Left lung (tissue), 14 donors: ENCODE measurements at places on chromosomes 12 and 14. TPM values are rescaled to one million over a fixed set of nuclear protein-coding genes. Genes with fewer than 3 reads are reported as not detected.

DNA sequence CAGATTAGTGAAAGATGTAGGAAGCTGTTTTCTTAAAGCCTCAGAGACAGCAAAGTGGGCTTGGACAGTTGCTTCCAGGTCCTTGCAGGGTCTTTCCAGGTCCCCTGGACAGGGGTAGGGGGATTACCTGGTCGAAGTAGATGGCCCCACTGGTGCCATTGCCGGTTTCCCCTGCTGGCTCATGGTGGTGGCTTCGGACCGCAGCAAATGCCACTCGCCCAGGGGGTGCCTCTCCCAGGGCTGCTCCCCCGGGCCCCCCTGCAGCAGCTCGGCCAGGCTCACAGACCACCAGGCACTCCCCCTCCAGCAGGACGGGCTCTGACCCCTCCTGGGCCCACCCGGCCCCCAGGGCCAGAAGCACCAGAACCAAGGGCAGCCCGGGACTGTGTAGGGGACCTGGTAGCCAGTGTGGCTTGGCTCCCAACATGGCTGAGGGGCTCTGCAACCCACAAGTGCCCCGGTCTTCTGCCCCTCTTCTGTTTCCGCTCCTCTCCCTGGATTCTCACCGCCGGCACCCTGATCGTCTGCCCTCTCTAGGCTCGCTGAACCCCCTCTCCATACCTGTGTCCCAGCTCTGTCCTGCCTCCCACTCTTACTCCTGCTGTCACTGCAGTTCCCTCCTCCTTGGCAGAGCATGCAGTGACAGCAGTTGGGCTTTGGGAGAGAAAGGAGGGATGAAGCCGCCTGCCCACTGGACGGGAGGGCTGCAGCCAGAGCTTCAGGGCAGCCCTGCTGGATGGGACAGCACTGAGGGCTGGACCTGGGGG is 657 bp downstream of the CBLN3 start:
- DNase-seq: no peak

DNA sequence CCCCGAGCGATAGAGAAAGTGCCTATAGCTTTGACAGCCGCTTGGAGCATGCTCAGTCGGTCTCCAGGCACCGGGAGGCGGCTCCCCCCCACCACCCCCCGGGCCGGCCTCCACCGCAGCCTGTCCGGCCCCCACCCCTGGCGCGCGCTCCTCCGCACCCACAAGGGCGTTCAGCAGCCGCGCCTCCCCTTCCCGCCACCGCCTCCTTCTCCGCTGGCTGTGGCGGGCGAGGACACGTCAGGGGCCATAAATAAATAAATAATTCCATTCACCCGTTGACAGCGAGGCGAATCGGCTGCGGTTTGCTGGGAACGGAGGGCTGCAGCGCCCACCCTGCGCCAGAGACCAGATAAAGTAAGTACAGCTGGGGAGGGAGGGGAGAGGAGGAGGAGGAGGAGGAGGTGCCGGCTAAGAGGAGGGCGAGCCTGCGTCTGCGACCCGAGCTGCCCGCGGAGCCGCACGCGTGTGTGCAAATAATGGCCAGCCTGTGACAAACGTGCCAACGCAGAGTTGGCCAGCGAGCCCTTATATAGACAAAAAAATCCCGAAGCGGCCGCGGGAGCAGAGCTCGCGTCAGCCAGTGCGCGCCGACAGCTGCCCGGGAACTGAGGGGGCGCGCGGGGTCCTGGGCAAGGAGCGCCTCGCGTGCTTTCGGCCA is at the start of gene SLC16A7:
TSS of gene SLC16A7 (plus strand) at position 147 of the 658 bp plus-strand sequence. CDS start 108,773 bp downstream, outside the sequence.
- peak; percentile 90 for DNase-seq

EGLN3 gene
- 44.6 TPM for polyA plus RNA-seq

DNA sequence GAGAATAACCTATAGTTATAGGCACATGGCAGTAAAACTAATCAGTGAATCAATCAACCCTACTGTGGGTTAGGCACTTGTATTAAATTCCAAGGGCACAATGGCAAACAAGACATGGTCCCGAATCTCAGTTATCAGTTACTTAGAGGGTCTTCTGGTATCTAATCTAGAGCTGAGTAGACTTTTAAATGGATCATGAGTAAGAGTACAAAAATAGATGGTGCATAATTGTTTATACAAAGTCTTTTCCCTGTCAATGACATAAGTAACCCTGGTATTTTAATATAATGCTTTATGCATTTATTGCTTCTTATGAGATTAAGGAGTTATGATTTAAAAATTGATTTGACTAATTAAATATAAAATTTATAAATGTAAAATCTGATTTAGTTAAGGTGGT is 23.0 kb upstream of the KCNJ8 start:
- DNase-seq: no peak

AKAP5 gene
- polyA plus RNA-seq: 3.2 TPM
